AG04450 (cell line): ENCODE measurements at places on chromosomes 12 and 14.

GRCh38 chr12:65084579-65084978, 36.5 kb downstream of the WIF1 start:
- no peak for DNase-seq

GRCh38 chr12:59425798-59426197, 170.0 kb upstream of the SLC16A7 start:
- DNase-seq = no peak

DNA sequence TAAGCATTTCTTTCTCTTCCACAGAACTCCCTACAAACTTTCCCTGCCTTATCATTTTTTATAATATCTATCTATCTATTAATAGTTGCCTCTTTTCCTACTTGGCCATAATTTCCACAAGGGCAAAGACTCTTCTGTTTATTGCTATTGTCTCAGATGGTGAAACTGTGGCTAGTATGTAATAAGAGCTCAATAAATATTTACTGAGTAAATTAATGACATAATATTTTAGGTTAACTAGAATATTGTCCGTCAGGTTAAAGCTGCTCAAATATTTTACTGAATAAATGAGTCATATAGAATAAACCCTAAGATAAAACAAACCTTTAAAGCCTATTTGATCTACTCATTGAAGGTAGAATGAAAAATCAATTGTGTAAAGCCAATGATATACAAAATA, 240.5 kb downstream of the PPFIA2 start:
- no peak for DNase-seq

DNA sequence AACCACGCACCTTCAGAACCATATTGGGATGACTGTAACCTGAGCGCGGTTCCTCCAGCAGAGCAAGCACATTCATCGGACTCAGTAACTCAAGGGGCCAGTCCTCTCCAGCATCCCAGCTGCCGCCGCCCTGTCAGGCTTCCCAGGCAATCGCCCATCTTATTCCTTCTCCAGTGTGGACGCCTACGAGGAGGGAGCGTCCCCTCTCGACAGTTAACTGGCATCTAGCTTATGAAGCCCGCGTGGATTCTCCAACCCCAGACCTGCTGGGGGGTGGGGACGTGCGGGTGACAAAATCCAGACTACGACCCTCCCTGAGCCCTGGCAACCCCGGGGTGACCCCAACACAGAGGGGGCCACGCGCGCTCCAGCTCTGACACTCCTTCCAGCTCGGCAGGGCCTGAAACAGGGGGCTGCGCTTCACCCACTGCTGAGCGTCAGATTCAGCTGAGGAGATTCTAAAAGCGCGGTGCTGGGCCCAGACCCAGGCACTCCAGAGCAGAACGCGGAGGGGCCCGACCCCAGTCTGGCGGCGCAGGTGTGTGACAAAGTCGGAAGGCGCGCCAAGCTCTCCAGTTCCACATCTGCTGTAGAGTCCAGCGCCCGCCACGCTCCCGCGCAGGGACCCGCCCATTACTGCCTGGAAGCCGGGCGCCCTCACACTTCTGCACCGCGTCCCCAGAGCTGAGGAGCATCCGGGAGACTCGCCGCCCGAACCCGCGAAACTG, 43.9 kb upstream of the ESR2 start:
- DNase-seq = peak; percentile 26

- no peak for DNase-seq
Measured at GRCh38 chr14:64388533-64389285, 556 bp downstream of the MTHFD1 start.

GRCh38 chr12:15735837-15736615, 53.2 kb downstream of the EPS8 start:
- no peak for DNase-seq

DNA sequence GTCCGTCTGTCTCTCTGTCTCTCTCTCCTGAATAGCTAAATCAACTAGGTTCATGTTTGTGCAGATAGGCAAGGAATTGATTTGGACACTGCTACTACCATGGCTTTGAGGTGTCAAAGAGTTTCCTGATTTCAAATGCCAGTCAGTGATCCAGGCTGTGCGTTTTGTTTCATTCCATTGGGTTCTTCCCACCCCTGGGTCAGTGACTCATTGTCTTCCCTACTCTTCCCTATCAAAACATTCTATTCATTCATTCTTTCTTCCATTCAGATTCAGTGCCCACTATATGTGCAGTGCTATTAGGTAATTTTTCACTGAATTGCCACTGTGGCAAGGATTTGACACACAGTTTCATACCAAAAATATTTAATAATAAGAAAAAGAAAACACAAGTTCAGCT, 50.4 kb downstream of the RPH3A start:
- no peak for DNase-seq

DNA sequence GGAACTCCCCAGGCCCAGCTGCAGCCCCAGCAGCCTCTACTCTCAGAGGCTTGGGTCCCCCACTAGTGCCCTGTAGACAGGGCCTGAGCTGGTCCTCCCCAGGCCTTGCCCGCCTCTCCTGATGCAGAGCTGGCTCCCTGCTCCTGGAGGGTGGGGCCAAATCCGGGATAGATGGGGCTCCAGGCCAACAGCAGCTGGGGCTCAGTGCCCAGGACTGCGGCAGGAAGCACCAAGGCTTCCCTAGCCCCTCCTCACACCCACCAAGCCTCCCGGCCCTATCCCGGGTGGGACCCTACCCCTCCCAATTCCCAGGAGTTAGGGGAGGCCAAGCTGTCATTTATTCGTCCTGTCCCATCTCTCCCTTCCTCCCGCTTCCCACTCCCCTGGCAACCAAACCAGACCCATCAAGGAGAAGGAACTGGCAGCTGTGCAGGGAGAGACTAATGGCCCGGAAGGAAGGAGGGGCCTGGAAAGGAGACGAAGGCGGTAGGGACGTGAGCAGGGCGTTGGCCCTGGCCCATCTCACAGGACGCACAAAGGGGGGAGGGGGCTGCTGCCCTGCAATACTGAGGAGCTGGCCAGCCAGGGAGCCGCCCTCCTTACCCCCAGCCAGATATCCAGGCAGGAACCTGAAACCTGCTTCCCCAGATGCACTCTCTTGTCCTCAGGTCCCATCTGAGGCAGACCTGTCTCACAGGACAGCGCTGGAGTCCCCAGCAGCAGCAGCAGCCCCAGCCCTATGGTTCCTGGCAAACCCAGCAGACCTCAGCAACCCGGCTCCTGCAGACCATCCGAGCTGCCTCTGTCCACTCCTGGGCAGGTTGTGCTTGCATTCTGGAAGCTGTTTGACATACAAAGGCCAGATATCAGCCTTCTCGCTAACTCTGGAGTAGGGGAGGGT, 1.6 kb upstream of the PRPH start:
- no peak for DNase-seq

- no peak for DNase-seq
Measured at GRCh38 chr12:107684029-107684795, 1.4 kb upstream of the PWP1 start.

DNA sequence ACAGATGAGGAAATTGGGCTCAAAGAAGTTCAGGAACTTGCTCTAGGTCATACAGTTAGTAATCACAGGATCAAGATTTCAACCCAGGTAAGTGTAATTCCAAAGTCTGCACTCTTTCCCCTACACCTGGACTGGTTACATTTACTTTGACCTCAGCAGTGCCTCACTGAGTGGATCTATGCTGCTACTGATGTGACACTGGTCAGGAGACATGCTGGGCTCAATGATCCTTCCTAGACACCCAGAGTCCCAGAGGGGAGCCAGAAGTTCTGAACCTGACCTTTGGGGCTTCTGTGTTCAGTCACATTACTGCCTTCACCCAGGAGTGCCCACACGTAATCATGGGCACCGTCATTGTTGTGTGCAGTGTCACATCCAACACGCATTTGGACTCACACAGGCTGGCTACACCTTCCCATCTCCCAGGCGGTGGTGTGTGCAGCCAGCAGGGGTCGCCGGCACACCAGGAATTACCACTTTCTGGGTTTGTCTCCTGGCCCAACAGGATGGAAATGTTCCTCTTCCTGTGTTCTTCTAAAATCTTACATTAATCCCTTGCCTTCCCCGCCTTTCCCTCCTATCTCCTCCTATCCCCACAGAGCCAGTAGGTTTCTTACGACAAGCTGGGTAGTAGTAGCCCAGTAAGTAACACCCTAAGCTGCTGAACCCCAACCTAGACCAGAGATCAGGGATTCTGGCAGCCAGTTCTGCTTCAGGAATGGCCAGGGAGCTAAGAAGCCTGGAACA, 25.6 kb downstream of the CALCOCO1 start:
- DNase-seq = peak; percentile 30

DNA sequence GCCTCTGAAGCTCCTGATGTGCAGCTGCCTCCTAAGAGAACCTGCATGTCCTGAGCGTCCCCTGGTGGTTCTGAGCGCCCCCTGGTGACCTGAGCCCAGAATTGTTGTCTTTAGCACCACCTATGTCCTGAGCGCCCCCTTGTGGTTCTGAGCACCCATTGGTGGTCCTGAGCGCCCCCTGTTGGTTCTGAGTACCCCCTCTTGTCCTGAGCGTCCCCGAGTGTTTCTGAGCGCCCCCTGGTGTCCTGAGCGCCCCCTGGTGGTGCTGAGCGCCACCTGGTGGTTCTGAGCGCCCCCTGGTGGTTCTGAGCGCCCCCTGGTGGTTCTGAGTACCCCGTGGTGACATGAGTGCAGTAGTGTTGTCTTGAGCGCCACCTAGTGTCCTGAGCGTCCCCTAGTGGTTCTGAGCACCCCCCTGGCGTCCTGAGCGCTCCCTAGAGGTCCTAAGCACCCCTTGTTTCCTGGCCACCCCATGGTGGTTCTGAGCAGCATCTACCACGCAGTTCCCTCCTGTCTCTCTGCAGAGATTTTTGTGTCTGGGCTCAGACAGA, 782.5 kb downstream of the TMEM121 start:
- DNase-seq = no peak

GRCh38 chr14:85463512-85463911, 66.4 kb upstream of the FLRT2 start:
- DNase-seq = no peak

DNA sequence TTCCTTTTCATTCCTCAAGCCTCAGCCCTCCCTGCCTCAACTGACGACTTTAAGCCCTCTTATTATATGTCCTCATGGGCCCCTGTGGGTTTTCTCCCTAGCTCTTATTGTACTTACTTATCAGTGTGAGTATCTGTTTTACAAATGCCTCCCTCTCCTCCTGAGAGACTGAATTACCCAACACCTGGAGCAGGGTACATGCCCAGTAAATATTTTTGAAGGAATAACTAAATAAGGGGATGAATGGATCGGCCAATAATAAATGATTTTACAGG, 95.8 kb upstream of the SLC35F4 start:
- no peak for DNase-seq

DNA sequence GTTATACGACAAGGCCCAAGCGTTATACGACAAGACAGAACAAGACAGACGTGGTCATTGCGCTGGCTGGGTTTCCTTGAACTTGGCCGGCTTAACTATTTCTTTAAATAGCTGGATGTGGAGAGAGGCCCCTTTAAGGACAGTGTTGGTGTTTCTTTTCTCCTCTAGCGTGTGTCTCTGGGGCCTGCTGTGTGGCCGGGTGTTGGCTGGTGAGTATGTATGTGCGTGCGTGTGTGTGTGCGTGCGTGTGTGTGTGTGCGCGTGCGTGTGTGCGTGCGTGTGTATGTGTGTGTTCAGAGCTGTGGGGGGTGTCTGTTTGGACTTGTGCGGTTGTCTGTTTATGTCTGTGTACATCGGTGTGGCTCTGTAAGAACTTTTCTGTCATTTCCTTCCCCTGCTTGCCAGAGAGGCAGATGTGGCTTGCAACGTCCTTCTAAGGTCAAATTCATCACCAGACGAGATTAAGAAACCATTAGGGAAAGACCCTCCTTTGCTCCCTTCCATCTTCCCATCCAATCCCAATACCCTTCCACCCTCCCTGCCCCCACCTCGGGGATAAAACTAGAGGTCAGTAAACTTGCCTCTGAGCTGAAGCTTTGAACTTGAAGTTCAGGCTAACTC, 78.6 kb upstream of the TBX3 start:
- peak; percentile 76 for DNase-seq
